ENCODE measurements at places on chromosomes 13 and 19.

GRCh38 chr13:49185264-49185663, 34.9 kb upstream of the MLNR start:
- DNase-seq, result no peak

- no peak for DNase-seq
These were observed 386 bp downstream of the RRAS start for GRCh38 chr19:49639401-49640112.

GRCh38 chr13:95541911-95542474, 10.5 kb upstream of the CLDN10 start:
- DNase-seq, result no peak

DNA sequence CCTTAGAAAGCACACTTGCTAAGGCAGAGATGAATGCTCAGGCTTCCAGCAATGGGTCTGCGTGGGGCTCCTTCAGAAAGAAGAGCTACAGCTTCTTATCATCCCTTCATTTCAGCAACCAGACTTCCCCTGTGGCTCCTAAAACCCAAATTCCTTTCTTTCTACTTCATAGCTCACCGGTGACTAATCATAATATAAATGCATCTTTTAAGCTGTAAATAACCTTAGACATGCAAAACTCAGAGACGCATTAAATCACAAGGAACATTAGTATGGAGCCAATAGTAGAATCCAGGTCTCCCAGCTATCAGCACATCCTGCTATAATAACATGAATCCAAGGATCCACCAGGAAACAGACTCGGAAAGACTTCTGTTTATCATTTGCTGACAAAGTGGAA, 375.6 kb downstream of the COG6 start:
- DNase-seq, result no peak

DNA sequence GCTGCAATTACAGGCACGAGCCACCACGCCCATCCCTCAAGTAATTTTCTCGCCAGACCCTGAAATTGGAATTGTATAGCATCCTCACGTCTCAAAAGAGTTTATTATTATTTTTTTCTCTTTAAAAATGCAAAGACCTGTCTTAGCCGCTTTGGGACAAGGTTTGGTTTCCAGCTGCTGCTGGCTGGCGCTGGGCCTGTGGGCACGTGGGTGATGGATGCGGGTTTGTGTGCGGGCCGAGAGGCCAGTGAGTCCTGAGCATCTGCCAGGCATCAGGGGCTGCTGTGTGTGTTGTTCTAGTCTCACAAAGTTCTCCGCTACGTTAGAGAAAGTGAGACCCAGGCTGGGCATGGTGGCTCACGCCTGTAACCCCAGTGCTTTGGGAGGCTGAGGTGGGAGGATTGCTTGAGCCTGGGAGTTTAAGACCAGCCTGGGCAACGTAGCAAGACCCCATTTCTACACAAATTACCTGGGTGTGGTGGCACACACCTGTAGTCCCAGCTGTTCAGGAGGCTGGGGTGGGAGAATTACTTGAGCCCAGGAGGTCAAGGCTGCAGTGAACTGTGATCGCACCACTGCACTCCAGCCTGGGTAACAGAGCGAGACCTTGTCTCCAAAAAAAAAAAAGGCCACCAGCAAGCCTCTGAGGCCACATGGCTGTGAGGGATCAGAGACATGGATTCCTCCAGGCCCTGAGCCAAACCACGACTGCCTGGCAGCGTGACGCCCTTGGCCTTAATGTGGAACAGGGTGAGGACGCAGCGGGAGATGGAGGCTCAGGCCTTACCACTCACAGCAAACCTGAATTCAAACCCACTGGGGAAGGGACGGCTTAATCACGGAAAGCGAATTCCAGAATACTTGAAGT, 4.7 kb upstream of the TMPRSS9 start:
- no peak for DNase-seq

DNA sequence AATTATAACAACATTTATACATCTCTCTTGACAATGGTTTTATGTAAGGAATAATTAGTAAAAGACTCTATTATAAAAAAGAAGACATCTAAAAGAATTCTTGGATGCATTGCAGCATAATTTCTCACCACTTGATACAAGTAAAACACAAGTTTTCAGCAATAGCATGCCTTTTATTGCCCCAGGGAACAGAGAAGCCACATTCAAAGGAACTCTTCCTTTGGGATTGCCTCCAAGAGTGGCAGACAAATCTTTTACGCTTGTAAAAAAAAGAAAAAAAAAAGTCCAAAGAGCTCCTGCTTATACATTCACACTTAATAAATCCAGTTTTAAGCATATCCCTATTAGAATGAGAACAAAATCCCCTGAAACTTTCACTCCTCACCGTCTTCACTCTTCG, 2357.8 kb upstream of the PCDH20 start:
- no peak for DNase-seq

- DNase-seq, result no peak
These were observed 53.2 kb downstream of the C13orf42 start for GRCh38 chr13:51057906-51058305.

DNA sequence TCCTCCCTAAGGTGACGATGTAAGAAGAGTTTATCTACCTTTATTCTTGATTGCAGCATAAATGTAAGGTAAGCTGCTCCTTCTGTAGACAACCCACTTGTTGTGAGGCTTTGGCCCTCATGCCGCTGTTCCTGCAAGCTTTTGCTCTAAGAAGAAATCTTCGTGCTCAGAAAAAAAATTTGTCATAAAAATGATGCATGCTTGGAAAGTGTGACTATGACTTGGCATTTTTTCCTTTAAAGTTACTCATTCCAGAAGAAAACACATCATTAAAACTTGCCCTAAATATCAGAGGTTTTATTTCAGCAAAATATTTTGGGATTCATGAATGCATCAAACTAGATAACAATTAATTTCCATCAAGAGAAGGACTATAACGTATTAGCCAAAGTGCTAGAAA, 39.8 kb downstream of the KCTD12 start:
- no peak for DNase-seq
